Stimulated activated CD4-positive, alpha-beta T cell treated with anti-CD3 and anti-CD28 coated beads, Interleukin-2, amount 100 ng/mL, for 24 hours (primary cell): ENCODE measurements at places on chromosomes 1 and 21.
A peak's percentile ranks its signal among the peaks of the same experiment; 100 is the strongest.

GRCh38 chr21:29295066-29295650, 3.6 kb upstream of the BACH1 start:
- no peak for DNase-seq

DNA sequence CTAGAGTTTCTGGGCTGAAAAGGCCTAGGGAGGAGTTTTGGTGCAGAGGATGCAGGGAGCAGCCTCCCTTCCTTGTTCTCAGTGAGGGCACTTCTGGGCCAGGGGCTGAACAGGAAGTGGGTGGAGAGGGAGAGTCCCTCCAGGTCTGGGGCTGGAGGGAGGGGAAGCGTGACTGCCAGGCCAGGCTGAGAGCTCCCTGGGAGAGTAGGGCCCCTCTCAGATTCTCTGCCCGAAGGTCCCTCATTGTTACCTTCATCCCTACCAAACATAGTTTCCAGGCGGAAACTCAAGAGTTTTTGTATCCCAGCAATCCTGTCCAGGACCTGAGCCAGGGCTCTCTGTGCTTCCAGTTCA, 36.8 kb downstream of the CITED4 start:
- no peak for DNase-seq

DNA sequence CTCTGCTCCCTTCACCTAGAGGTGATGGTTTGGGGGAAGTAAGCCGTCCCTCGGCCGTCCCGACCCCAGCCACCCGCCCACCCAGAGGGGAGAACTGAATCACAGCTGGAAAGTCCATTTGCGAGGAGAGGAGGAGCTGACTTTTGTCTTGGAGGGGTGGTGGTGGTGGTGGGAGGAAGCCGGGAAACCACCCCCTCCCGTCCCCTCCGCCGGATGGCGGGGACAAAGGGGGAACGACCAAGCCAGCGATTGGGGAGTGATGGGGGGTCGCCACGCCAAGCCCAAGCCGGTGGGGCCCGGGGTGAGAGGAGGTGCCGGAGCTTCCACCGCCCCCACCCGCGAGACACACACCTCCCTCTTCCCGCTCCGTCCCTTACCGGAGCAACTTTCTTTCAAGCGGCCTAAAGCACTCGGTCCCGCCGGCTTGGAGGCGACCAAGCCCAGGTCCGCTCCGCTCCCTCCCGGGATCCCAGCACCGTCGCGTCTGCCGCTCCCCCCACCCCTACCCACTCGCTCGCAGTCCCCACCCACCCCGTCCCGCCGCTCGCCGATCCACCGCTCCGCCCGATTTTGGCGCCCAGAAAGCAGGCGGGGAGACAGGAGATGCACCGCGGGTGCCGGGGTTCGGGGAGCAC, 540 bp downstream of the ARHGEF2 start:
- DNase-seq: peak; percentile 73

- DNase-seq: no peak
Measured at GRCh38 chr1:210755991-210756659, 377.8 kb downstream of the KCNH1 start.

DNA sequence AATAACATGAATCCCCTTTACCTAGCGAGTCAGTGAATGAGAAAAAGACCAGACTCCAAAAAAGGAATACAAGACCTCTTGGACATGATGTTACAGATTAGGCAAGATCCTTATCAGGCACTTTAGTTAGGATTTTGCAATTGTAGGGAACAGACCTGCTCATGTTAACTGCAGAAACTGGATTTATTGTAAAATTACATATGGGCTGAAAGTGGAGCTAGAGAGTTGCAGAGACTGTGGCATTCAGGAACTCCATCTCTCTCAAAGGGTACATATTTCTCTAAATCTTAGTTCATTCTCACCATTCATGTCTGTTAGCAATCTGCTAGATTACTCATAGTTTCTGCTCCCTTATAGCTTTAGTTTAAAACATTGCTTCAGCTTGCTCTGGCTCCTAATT, 142.2 kb downstream of the PAPPA2 start:
- no peak for DNase-seq

- no peak for DNase-seq
Measured at GRCh38 chr1:55827350-55827749, 612.2 kb upstream of the USP24 start.

DNA sequence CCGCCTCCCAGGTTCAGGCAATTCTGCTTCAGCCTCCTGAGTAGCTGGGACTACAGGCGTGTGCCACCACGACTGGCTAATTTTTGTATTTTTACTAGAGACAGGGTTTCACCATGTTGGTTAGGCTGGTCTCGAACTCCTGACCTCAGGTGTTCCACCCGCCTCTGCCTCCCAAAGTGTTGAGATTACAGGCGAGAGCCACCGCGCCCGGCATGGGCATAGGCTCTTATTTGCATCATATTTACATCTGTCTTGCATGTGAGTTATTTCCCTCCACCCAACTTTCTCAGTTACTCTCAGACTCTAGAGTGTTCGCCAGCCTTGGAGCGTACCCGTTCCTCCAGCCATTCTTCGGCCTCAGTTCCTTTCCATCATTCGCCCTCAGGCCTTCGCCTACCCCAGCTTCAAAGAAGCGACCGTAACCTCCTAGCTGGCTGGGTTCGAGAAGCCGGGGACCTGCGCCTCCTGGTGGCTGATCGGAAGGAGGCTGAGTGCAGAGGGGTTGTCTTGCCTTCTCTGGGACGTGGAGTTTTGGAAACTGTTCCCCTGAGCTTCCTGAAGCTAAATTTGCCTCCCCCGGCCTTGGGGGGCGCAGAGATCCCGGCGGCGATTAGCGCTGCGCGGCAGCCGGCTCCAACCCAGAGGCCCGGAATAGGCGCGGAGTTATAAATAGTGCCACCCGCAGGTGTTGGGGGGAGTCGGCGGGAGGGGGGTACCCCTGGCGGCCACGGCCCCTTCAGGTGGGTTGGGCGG, 3.6 kb upstream of the ZBTB7B start:
- peak; percentile 80 for DNase-seq

- DNase-seq: no peak
Measured at GRCh38 chr1:203547147-203547546, 53.2 kb downstream of the OPTC start.

DNA sequence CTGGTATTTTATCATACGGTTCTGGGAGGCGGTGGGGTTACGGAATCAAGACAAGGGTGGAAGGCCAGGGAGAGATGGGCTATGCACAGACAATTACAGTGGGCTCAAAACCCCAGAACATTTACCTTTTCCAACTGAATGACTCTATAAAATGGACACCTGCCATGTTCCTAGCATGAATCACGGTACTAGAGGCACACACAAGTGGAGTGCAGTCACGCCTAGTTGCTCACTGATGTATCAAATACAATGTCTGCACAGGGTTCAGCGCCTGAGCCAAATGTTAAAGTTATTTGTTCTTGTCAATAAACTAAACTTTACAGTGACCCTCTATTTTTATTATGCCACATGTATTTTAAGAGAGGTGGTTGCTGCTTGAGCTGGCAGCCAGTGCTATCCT, 121.4 kb downstream of the ATG4C start:
- no peak for DNase-seq
